ENCODE measurements at places on chromosomes 16 and 17.

DNA sequence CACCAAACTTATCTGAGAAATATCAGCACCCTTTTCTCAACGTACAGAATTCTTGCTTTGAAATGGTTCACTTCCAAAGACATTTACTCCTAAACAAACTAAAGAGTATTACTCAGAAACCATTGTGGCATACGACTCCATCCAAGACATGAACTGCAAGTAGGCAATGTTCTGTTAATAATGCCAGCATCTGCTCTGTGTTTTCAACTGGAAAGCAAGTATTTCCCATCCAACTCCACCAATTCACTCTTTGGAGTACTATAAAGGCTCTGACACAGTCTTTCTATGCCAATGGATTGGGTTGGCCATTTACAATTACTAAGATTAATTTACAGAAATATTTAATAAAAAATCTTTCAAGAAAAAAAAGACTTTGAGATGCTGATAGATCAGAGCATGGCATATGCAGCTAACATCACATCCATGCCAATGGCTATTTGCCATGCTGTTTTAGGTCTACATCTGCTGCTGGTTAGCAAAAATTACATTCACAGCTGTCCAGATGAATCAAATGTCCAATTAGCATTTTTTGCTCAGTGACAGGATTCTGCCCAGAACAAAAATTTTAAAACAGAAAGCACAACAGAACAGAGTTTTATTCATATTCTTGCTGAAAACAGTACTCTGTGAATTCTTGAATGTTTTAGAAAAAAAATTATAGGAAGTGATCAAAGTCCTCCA, 65.9 kb upstream of the HLF start:
- no peak for DNase-seq

DNA sequence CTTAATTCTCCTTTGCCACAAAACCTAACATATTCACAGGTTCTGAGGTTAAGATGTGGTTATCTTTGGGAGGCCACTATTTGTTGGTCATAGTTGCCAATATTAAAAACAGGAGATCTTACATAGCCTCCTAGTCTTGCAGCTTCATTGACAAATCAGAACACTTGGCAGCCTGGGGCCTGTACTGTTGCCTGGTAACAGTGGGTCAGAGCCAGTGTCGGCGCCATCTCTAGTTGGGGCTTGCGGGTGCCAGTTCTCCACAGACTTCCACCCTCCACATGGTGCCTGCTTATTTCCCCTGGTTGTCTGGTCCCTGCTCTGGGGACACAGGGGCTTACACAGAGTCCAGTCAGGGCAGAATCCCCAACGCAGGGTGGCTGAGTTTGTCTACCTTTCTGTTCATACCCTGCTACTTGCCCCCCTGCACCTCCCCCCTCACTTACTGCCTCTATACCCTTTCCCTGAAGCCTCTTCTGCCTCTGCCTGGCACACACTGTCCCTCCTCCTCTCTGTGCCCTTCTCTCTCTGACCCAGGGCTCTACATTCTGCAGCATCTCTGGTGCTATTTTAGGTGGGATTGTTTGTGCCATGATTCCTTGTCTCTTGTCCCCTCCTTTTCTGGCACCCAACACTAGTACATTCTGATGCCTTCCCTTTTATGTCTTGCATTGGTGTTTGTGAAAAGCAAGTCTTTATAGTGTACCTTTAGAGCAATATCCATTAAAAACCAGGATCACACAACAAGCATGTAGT, 13.4 kb downstream of the EPN2 start:
- DNase-seq, result no peak

- no peak for DNase-seq
Observed at GRCh38 chr17:73489333-73489732, 154.9 kb downstream of the SDK2 start.

- no peak for DNase-seq
Observed at GRCh38 chr17:77375108-77375916, 234.5 kb downstream of the SEC14L1 start.

GRCh38 chr16:65697521-65697920, 575.7 kb upstream of the CDH11 start:
- DNase-seq, result no peak

All from fibroblast of skin of scalp (primary cell).